ENCODE measurements at places on chromosomes 1 and 21. TPM values are rescaled to one million over a fixed set of nuclear protein-coding genes. Genes with fewer than 3 reads are reported as not detected.

Gene LMX1A
- 0.32 TPM for total RNA-seq

Gene CFAP45
- 0.64 TPM for total RNA-seq

Gene ERVH48-1
- total RNA-seq = not detected

Gene KRTAP11-1
- total RNA-seq = not detected

Gene PLA2G2A
- total RNA-seq = 453 TPM

Gene LEFTY2
- total RNA-seq = 2.2 TPM

Gene SELL
- total RNA-seq = 23.0 TPM

Gene VWA1
- 41.1 TPM for total RNA-seq

Gene YIPF1
- total RNA-seq = 22.3 TPM

Gene PRR9
- not detected for total RNA-seq

Gene CSF3R
- total RNA-seq = 82.0 TPM

Gene DLGAP3
- 0.51 TPM for total RNA-seq

Gene KPNA6
- total RNA-seq = 73.7 TPM

Gene IL20
- not detected for total RNA-seq
